ENCODE measurements at places on chromosomes 1 and 21. TPM values are rescaled to one million over a fixed set of nuclear protein-coding genes. Genes with fewer than 3 reads are reported as not detected.

COA6 gene
- 50.1 TPM for total RNA-seq

CTXND2 gene
- not detected for total RNA-seq

DCST2 gene
- total RNA-seq: 0.13 TPM

ARTN gene
- total RNA-seq: 0.49 TPM

LAD1 gene
- total RNA-seq: 0.10 TPM

SPRR4 gene
- not detected for total RNA-seq

FLG2 gene
- not detected for total RNA-seq

S100A14 gene
- total RNA-seq: 0.57 TPM

SH2D5 gene
- 23.3 TPM for total RNA-seq

SLFNL1 gene
- total RNA-seq: 0.10 TPM

GBP5 gene
- 0.10 TPM for total RNA-seq

SLC30A10 gene
- not detected for total RNA-seq

MACO1 gene
- 16.5 TPM for total RNA-seq

FCRL6 gene
- total RNA-seq: not detected

MYCL gene
- total RNA-seq: 2.0 TPM

HPDL gene
- total RNA-seq: 1.9 TPM

TFF2 gene
- 1.1 TPM for total RNA-seq

S100A7 gene
- not detected for total RNA-seq

Data from Panc1 (cell line).